MCF 10A (cell line): ENCODE measurements at places on chromosomes 4 and X.

- DNase-seq = no peak
Measured at GRCh38 chrX:23369027-23369426, 34.4 kb downstream of the PTCHD1 start.

DNA sequence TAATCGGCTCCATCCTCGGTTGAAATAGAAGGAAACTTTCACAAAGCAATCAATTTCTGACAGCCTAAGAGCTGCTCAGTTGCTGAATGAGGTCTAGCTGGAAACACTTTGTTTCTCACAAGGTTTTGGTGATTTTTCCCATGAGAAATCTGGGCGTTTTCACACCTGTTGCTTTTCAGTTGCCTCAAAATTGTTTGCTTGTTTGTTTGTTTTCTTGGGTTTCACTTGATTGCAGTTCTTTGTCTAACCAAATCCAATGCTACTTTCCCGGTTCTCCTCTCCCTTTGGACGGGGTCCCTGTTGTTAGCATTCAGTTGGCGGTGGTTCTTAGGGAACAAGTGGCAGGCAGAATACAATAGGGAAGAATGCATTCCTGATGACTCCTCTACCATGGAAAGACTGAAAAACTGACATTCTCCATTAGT, 135.5 kb downstream of the PALLD start:
- DNase-seq = no peak

GRCh38 chr4:126843492-126844067, 789.2 kb upstream of the INTU start:
- no peak for DNase-seq

DNA sequence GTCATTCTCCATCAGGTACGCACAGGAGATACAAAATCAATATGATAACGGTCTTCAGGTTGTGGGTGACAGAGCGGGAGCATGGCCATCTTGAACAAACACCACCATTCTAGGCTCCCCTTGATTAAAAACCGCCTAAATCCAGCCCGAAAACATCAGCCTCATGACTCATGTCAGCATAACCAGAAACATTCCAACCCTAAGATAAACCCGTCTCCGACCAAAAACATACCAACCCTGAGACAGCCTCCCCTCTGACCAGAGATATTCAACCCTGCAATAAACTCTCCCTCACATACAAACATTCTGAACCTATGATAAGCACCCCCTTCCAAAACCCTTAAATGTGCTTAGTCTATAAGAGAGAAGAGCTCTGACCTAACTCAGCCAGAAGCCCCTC, 157.9 kb downstream of the DHRSX start:
- no peak for DNase-seq

GRCh38 chr4:20844311-20844710, 144.1 kb downstream of the PACRGL start:
- DNase-seq = peak; percentile 6

GRCh38 chr4:14856062-14856933, 146.0 kb upstream of the CPEB2 start:
- peak; percentile 99 for DNase-seq

DNA sequence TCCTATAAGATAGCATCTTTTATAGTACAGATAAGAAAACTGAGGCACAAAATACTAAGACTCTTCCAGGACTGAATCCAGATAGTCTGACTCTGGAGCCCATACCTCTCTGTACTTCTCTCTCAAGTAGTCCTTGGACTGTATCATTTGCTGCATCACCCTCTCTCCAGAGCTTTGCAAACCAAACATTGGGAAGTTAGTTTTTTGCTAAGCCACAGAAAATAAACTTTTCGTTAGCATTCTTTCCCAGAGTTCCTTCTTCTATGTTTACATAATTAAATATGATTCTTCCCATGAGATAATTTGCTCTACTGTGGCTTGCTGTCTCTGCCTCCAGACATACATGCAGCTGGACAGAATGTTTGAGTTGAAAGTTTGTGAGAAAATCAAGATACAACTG, 22.0 kb downstream of the PPEF2 start:
- DNase-seq = no peak

GRCh38 chrX:13598877-13599276, 29.5 kb downstream of the EGFL6 start:
- peak; percentile 47 for DNase-seq

GRCh38 chrX:97358941-97359340, 475.2 kb downstream of the RPA4 start:
- no peak for DNase-seq

DNA sequence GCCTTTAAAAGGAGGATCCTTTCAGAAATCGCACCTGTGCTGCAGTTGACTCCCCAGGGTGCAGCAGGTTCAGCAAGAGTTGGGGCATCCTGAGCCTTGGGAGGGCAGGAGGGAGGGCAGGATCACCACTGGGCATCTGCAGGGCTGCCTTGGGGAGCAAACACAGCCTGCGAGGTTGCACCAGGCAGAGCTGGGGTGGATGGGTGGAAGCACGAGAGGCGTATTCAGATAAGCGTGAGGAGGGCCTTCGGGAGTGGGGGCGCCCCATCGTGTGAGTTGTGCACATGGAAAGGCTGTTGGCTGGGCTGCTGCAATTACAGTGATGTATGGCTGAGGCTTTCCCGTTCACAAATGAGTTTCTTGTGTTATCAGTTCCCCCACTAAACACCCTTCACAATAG, 55.5 kb downstream of the PSAPL1 start:
- DNase-seq = no peak

DNA sequence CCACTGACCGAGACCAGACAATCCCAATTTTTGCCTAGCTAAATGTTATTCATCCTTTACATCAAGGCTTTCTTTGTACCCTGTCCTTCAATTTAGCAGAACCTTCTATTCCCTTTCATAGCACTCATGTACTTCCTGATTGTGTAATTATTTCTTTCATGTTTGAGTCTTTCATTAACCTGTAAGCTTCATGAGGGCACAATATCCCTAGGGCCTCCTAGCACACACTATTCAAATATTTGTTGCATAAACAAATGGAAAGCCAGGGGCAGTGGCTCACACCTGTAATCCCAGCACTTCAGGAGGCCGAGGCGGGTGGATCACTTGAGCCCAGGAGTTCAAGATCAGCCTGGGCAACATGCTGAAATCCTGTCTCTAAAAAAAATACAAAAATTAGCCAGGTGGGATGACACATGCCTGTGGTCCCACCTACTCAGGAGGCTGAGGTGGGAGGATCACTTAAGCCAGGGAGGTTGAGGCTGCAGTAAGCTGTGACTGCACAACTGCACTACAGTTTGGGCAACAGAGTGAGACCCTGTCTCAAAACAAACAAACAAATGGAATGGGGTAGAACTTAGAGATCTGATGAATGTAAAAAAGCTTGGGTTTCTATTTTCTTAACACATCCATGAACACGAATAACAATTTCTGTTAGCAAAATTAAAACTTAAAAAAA, 59.0 kb downstream of the SAT1 start:
- no peak for DNase-seq

DNA sequence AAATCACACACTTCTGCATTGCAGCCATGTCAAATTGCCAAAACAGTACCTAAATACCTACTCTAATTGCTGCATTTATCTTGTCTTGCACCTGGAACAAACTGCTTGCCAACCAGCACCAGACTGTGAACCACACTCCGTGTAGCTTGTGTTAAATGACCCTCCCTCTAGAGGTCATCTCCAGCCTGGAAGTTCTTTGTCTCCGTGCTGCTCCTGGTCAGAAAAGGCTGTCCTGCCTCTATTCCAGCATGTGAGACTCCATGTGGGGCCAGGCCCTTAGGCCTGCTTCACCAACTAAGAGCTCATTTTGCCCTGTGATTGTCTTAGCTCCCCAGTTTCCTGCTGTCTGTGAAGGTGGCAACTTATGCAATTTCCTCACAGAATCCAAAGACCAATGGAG, 28.3 kb downstream of the CNGA2 start:
- DNase-seq = no peak

DNA sequence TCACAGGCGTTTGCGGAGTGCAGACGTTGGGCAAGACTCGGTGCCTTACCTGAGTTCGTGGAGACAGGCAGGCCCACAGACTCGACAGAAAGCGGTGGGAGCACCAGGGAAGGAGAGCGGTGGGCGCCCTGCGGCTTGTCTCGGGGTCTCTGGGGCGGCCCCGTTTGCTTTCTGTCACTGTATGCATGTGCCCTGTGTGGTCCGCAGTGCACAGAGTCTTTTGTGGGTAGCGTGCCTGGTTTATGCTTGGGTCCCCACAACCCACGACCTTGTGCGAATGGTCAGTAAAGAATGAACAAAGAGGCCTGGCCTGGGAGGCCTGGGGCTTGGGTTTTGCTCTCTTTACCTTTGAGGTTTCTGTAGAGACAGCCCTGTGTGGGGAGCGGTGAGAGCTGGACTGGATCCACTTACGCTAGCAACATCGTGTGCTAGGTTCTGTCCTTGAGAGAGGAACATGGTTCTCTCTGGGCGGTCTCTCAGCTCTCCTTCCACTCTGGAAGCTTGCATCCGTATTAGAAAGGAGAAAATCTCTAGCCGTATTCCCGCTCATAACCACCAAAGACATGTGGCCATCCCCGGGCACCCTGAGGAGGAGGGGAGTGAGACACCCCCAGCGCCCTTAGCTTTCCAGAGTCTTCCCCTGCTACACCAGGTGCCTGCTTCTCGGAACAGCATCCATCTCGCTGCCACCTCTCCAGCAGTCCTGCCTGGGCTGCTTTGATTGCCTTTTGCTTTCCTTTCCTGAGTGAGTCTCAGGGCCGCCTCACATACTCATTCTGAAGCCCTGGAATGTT, 1.2 kb downstream of the TADA2B start:
- DNase-seq = no peak

DNA sequence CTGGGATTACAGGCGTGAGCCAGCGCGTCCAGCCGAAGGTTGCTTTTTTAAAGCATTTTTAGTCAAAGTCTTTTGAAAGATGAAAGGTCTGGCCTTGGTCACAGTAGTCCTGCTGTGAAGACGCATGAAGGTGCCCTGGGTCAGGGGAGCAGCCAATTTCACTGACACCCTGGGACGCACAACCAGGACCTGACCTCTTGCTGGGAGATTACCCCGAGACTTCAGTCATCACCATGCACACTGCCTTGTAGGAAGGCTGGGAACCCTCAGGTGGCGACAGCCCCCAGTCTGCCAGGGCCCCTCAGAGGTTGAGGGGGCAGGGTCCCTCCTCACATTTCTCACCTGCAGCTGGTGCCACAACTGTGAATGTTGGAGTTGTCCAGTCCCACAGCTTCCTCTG, 53.2 kb downstream of the CPLX1 start:
- no peak for DNase-seq

- no peak for DNase-seq
Measured at GRCh38 chr4:168118116-168118655, 25.8 kb downstream of the ANXA10 start.

DNA sequence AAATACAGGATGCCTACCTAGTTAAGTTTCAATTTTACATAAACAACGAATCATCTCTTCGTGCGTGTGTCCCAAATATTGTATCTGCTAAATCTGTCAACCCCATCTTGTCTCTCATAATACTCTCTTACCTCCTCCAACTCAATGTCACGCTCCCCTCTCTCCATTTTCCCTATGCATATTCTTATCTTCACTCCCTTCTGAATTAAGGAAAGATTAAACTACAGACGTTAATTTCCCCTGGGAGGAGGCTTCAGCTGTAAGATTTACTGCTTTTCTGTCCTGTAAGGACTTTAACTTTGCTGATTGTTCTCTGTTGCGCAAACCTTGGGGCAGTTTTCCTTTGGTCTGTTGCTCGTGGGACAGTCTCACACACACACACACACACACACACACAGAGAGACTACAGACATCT, 455 bp upstream of the ABCB7 start:
- peak; percentile 4 for DNase-seq

DNA sequence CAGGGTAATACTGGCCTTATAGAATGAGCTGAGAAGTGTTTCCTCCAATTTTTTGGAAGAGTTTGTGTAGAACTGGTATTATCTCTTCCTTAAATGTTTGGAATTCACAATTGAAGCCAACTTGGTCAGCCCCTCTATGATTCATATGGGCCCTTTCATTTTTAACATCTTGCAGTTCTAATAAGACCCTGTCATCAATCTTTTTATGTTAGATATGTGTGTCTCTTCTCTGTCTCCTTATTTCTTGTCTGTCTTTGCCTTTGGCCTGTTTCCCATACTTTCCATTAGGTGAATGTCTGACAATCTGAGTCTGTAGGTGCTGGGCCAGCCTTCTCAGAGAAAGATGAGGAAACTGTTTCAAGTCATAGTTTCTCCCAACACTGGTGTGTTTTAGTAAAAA, 88.7 kb downstream of the SLC16A2 start:
- DNase-seq = no peak

DNA sequence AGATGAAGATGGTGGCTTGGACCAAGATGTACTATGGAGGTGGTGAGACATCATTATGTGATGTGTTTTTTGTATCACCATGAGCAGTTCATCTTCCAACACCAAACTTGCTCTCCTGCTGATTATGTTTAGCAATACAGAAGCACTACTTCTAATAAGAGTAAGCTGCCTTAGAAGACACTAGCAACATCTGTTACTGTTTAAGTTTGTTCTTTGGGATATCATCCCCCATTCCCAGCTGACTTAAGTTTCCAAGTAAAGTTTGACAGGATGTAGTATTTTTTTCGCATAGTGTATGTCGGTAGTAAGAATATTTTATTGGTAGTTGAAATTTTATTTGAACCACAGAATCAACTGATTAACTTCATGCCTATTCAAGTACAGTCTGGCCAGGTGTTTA, 123.5 kb upstream of the BMPR1B start:
- no peak for DNase-seq

- no peak for DNase-seq
Measured at GRCh38 chrX:28697732-28698131, 110.5 kb downstream of the IL1RAPL1 start.

DNA sequence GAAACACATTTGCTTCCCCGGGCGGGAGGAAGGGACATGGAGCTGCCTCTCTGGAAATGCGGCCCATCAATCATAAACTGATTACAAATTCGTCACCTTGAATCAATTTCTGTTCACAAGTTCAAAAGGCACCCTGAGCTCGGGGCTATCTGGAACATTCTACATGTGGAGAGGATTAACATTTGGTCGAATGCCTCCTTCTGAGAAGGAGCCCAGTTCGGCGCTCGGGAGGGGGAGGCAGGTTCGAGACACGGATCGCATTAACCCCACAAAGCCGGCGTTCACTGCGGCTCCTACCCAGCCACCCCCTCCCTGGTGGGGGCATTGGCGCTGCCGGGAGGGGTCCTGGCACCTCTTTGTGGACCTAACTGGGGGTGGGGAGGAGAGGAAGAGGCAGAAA, 108.0 kb downstream of the CPZ start:
- DNase-seq = no peak

GRCh38 chr4:154560419-154560801, 2.4 kb upstream of the FGB start:
- no peak for DNase-seq

DNA sequence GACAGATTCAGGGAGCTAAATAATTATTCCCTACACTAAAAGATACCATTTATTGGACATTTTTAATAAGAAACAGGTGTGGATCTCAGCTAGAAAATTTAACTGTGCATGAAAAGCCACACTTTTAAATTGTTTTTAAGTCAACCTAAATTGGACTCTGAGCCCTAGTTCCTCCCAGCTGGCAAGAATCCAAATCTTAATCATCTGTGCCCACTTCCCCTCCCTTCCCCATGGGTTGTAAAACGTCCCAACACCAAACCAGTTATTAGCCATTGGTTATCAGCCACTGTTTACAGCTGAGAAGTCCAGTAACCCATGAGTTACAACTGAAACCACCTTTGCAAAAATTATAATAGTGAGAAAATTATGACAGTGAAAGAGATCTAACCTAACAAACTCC, 125.6 kb upstream of the S100G start:
- no peak for DNase-seq
